NCI-H1048 (cell line): ENCODE measurements at places on chromosomes 12 and 14.

- no peak for DNase-seq
Observed at GRCh38 chr12:122022393-122023338, 982 bp downstream of the BCL7A start.

DNA sequence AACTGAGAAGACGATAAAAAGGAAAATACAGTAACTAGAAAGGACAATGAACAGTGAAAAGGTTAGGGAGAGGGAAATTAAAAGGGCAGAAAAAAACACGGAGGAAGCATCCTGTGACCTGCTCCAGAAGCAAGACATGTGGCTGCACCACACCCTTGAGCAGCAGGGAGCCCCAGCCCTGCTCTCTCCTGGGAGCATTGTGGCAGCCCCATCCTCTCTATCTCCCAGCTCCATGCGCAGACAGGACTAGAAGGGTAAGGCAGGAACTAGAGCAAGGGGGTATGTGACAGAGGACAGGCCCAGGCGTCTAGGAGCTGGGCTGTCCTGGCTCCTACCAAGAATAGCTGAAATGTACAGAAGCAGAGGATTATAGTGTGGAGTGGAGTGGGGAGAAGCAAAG is 38.6 kb upstream of the SMUG1 start:
- DNase-seq: no peak

DNA sequence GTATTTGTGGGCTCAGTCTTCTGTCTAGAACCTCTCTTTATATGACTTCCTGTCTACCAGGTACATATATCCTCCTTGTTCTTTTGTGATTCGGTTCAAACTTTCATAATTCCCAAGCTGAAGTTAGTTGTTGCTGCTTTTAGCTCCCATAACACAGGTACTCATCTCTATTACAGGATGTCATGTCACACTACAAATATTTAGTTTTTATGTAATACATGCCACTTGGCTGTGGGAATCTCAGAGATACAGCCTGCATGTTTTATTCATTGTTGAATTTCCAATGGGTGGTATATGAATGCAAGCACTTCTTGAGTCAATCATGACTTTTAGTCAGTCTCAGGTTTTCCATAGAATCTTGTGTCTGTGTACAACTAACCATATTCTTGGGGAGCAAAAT is 122.7 kb downstream of the SINHCAF start:
- DNase-seq: no peak

GRCh38 chr14:92986254-92987147 is 63.6 kb downstream of the CHGA start:
- no peak for DNase-seq
